Ascending aorta (tissue), 2 donors: ENCODE measurements at places on chromosomes 6 and 20.

- DNase-seq = no peak
- peak overlapping the region; percentile 78 for H3K4me3 ChIP-seq
- peaks cover 2% of the 10 kb centered on the region for H3K4me1 ChIP-seq
- H3K36me3 ChIP-seq = no peaks in the 10 kb centered on the region
Measured at GRCh38 chr6:21597801-21598673, 4.5 kb downstream of the SOX4 start.

DNA sequence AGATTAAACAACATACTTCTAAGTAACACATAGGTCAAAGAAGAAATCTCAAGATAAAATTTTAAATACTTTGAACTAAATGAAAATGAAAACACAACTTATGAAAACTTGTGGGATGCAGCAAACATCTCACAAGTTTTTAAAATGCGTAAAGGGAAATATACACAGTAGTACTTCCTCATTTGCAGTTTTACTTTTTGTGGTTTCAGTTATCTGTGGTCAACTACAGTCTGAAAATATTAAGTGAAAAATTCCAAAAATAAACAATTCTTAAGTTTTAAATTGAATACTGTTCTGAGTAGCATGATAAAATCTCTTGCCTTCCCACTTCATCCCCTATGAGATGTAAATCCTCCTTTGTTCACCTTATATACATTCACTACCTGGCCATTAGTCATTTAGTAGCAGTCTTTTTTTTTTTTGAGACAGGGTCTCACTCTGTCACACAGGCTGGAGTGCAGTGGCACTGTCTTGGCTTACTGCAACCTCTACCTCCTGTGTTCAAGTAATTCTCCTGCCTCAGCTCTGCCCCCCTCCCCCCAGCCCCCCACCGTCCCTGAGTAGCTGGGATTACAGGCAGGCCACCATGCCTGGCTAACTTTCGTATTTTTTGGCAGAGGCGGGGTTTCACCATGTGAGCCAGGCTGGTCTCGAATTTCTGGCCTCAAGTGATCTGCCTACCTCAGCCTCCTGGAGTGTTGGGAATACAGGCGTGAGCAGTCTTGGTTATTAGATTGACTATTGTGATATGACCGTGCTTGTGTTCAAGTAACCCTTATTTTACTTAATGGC, 154.6 kb upstream of the AHI1 start:
- H3K4me1 ChIP-seq = no peaks in the 10 kb centered on the region
- H3K27me3 ChIP-seq = no peaks in the 10 kb centered on the region
- no peaks in the 10 kb centered on the region for H3K36me3 ChIP-seq

GRCh38 chr20:40997116-40997515, 31.5 kb upstream of the TOP1 start:
- H3K4me3 ChIP-seq = no peak overlapping the region
- peak; percentile 28 for DNase-seq
- no peaks in the 10 kb centered on the region for H3K36me3 ChIP-seq

- H3K4me1 ChIP-seq = peaks cover 15% of the 10 kb centered on the region
- H3K36me3 ChIP-seq = no peaks in the 10 kb centered on the region
- H3K4me3 ChIP-seq = no peak overlapping the region
Measured at GRCh38 chr6:56445818-56446217, 196.9 kb downstream of the DST start.

DNA sequence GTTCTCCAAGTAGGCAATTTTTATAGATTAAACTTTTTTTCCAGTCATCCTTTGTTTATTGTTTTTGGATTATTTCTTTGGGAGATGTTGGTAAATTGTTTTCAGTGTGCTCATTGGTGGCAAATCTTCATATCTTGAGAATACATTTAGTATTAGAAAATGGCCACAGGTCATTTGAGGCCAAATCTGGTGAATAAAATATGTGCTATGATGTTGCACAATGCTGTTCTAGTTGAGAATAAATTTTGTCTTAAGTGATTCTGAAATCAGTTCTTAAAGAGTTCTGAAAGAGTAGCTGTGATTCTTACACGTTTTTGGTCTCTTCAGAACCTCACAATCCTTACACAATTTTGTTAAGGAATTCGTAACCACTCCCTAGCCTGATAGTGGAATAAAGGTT, 20.1 kb downstream of the CDKAL1 start:
- no peaks in the 10 kb centered on the region for H3K4me1 ChIP-seq
- no peak overlapping the region for H3K4me3 ChIP-seq
- no peak overlapping the region for H3K27ac ChIP-seq
- no peaks in the 10 kb centered on the region for H3K27me3 ChIP-seq
- H3K36me3 ChIP-seq = peaks cover 5% of the 10 kb centered on the region
- DNase-seq = no peak

DNA sequence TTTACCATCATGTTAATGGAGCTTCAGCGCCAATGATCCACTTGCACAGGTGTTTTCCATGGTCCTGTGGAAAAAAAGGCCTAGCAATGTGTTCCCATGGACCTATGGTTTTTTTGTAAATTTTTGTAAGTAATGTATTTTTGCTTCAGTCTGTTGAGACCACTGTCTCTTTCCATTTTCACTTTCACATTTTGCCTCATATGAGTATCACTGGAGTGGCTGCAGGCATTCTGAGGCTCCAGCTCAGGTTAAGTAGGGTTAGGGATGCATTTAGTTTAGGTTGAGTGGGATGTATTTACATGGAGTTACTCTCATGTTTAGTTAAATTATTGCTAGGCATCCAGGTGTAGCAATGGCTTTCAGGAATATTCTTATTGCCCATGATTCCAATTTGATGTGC, 19.2 kb upstream of the LMBRD1 start:
- H3K36me3 ChIP-seq = no peaks in the 10 kb centered on the region
- H3K4me1 ChIP-seq = no peaks in the 10 kb centered on the region
- no peaks in the 10 kb centered on the region for H3K27me3 ChIP-seq
- no peak overlapping the region for H3K4me3 ChIP-seq
- no peak overlapping the region for H3K27ac ChIP-seq

- H3K27me3 ChIP-seq = no peaks in the 10 kb centered on the region
- H3K4me3 ChIP-seq = no peak overlapping the region
- no peaks in the 10 kb centered on the region for H3K4me1 ChIP-seq
Measured at GRCh38 chr6:41278699-41279405, 7.6 kb downstream of the TREM1 start.

DNA sequence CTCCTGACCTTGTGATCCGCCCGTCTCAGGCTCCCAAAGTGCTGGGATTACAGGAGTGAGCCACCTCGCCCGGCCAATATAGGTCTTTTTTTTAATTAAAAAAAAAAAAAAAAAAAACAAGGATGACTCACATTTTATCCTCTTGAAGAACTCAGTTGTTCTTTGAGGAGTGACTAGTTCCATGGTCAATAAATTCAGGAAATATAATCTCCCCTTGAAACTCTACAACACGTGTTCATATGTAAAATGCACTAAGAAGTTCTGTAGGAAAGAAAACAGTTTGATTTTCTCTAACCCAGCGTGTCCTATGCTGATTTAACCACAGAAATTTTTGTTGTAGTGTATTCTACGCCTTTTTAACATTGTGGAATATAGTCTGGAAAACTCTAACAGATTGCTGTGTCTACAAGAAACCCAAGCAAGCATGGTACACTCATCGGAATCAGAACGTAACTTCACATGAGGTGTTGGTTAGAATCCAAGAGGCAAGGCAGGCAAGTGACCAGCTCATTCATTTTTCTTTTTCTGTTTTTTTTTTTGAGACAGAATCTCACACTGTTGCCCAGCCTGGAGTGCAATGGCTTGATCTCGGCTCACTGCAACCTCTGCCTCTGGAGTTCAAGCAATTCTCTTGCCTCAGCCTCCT, 79.0 kb upstream of the ZNF217 start:
- no peaks in the 10 kb centered on the region for H3K27me3 ChIP-seq
- no peak overlapping the region for H3K4me3 ChIP-seq
- no peak for DNase-seq
- H3K4me1 ChIP-seq = no peaks in the 10 kb centered on the region
- H3K36me3 ChIP-seq = no peaks in the 10 kb centered on the region
- H3K27ac ChIP-seq = no peak overlapping the region

GRCh38 chr6:21984135-21984534, 312.7 kb downstream of the PRL start:
- H3K4me1 ChIP-seq = no peaks in the 10 kb centered on the region
- no peak overlapping the region for H3K27ac ChIP-seq
- no peaks in the 10 kb centered on the region for H3K27me3 ChIP-seq

- no peaks in the 10 kb centered on the region for H3K27me3 ChIP-seq
- DNase-seq = no peak
- H3K4me3 ChIP-seq = no peak overlapping the region
- no peak overlapping the region for H3K27ac ChIP-seq
- H3K4me1 ChIP-seq = no peaks in the 10 kb centered on the region
- no peaks in the 10 kb centered on the region for H3K36me3 ChIP-seq
Measured at GRCh38 chr20:63394069-63394919, 33.1 kb upstream of the CHRNA4 start.

DNA sequence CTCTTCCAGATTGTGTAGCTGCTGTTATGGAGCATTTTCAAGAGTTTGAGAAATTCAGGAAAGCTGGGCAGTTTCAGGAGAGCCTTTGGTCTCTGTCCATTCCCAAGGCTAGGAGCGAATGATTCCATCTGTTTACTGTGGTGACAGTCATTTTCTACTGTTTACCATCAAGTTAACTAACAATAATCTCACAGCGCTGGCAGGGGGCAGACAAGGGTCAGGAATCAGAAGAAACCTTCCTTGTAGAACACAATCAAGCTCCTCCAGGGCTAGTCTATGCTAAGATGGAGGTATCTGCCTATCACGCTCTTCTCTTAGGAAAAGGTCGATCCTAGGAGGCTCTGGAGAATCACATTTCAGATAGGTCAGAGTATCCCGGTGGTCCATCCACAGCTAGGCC, 293.9 kb downstream of the KIF16B start:
- no peak overlapping the region for H3K27ac ChIP-seq
- H3K4me1 ChIP-seq = no peaks in the 10 kb centered on the region
- no peak for DNase-seq
- no peaks in the 10 kb centered on the region for H3K27me3 ChIP-seq
- H3K36me3 ChIP-seq = no peaks in the 10 kb centered on the region

- no peak for DNase-seq
- H3K27ac ChIP-seq = no peak overlapping the region
- H3K4me1 ChIP-seq = no peaks in the 10 kb centered on the region
- no peak overlapping the region for H3K4me3 ChIP-seq
- no peaks in the 10 kb centered on the region for H3K36me3 ChIP-seq
Measured at GRCh38 chr6:8875986-8876385, 440.6 kb upstream of the SLC35B3 start.

DNA sequence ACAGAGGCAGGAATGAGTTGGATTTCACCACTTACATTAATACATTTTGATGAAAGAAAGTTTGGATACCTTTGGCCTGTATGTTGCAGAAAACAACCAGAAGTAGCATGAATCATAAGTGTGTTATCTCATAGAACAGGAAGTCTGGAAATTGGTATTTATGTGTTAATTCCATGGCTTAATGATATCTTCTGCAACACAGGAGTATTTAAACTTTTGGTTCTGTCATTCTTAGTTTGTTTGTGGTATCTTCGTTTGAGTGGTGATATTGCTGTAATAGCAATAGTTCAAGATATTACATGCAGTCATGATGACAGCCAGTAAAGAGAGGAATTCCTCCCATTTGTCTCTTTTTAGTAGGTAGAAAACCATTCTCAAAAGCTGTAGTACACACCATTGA, 177.3 kb downstream of the CDKAL1 start:
- no peaks in the 10 kb centered on the region for H3K27me3 ChIP-seq
- no peak overlapping the region for H3K27ac ChIP-seq
- no peaks in the 10 kb centered on the region for H3K4me1 ChIP-seq
- H3K4me3 ChIP-seq = no peak overlapping the region
- no peak for DNase-seq

DNA sequence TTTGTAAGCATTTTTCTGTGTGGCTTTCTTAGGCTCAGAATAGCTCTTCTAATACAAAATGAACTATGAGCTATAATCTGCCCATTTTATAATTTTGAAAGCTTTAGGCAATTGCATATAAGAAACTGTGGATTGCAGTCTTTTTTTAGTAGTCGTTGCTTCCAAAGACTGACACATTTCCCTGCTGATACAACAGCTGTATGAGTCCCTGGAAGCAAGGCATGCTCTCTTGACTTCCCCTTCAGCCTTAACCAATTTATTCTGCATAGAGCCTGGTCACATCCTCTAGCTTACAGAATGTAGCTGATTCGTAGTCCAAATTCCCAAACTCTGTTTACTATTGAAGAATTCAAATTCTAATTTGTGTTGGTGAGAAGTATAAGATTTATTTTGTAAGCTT, 155.3 kb upstream of the EYA4 start:
- no peaks in the 10 kb centered on the region for H3K36me3 ChIP-seq
- no peaks in the 10 kb centered on the region for H3K27me3 ChIP-seq
- H3K27ac ChIP-seq = no peak overlapping the region
- H3K4me1 ChIP-seq = no peaks in the 10 kb centered on the region

DNA sequence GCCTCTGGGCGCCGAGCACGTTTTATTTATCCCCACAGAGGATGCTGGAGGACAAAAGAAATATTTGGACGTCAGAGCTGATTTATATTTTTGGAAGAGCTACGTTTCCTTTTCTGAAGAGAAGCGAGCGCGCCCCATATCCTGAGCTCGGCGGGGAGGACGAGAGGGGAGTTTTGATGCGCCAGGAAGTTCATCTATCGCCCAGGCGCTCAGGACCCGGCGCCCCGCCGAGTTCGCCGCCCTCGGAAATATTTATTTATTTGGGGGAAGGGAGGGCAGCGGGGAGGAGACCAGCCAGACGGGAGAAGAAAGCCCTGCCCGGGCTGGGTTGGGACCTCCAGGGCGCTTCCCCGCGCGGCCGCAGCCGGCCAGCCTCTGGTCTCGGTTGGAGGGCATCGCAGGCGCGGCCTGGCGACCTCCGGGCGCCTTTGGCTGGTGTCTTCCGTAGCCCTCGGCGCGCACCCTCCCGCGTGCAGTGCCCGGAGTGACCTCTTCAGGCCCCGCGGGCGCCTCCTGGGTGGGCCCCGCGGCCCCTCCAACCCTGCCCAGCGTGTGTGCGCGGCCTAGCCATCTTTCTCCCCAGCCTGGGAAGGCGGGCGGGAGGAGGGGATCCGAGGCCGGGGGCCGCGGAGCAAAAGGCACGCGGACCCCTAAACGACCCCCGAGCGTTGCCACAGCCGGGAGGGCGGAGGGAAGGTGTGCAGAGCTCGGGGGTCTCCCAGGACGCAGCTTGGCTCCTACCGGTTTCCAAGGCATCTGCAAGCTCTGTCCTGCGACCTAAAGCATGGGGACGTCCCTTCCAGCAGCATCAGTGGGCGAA, 5.4 kb upstream of the FOXF2 start:
- no peak for DNase-seq
- H3K4me3 ChIP-seq = no peak overlapping the region
- H3K27ac ChIP-seq = no peak overlapping the region
- peaks cover 15% of the 10 kb centered on the region for H3K4me1 ChIP-seq
- no peaks in the 10 kb centered on the region for H3K36me3 ChIP-seq
